ENCODE measurements at places on chromosomes 12 and 14. TPM values are rescaled to one million over a fixed set of nuclear protein-coding genes. Genes with fewer than 3 reads are reported as not detected.

The TGM1 gene
- 0.92 TPM for polyA plus RNA-seq

The TAS2R46 gene
- polyA plus RNA-seq: 0.23 TPM

DNA sequence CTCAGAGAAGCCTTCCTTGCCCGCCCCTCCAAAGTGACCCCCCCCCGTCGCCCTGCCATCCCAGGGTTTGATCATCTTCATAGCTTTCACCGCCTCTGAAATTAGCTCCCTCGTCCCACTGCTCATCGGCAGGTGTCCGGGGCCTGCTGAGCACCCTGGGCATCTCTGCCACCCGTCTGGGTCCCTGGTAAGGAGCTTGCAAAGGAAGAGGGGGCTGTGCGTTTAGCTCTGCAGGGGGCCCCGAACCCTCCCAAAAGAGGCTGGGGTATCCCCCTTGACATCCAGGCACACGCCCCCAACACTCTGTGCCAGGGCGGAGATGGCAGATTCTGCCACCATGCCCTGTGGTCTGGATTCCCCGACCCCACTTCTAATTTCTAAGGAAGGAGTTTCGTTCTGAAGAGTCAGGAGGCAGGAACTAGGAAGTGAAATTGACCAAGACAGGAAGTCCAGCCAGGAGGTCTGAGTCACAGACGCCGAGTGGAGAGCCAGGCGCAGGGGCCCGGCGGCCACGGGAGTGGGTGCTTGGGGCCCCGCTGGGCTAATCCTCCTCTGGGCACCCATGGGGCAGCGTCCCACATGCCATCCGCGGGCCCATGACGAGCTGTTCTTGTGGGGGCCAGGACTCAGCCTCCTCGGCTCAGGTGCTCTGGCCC is 95.7 kb downstream of the RFLNA start:
- DNase-seq: no peak

- DNase-seq: no peak
These were observed 1.7 kb upstream of the SELPLG start for GRCh38 chr12:108635201-108635996.

- no peak for DNase-seq
These were observed 4.5 kb downstream of the ARHGEF40 start for GRCh38 chr14:21074398-21075272.

GRCh38 chr12:19227190-19227879 is 97.8 kb downstream of the PLEKHA5 start:
- no peak for DNase-seq

- no peak for DNase-seq
These were observed 129.3 kb upstream of the RAP1B start for GRCh38 chr12:68481181-68481941.

DNA sequence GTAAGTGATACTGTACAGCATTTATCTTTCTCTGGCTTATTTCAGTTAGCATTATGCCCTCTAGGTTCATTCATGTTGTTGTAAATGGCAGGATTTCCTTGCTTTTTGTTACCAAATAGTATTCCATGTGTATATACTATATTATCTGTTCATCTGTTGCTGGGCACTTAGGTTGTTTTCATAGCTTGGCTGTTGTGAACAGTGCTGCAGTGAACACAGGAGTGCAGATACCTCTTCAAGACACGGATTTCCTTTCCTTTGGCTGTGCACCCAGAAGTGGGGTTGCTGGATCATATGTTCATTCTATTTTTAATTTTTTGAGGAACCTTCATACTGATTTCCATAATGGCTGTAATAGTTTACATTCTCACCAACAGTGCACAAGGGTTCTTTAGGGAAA is 21.5 kb downstream of the EP400 start:
- no peak for DNase-seq

Measured in left renal cortex interstitium (tissue), 4 donors.